ENCODE measurements at places on chromosomes 13 and 19.

- no peak for DNase-seq
Measured at GRCh38 chr19:6099033-6099432, 11.3 kb downstream of the RFX2 start.

- no peak for DNase-seq
Measured at GRCh38 chr19:13981021-13981420, 25.1 kb downstream of the RFX1 start.

DNA sequence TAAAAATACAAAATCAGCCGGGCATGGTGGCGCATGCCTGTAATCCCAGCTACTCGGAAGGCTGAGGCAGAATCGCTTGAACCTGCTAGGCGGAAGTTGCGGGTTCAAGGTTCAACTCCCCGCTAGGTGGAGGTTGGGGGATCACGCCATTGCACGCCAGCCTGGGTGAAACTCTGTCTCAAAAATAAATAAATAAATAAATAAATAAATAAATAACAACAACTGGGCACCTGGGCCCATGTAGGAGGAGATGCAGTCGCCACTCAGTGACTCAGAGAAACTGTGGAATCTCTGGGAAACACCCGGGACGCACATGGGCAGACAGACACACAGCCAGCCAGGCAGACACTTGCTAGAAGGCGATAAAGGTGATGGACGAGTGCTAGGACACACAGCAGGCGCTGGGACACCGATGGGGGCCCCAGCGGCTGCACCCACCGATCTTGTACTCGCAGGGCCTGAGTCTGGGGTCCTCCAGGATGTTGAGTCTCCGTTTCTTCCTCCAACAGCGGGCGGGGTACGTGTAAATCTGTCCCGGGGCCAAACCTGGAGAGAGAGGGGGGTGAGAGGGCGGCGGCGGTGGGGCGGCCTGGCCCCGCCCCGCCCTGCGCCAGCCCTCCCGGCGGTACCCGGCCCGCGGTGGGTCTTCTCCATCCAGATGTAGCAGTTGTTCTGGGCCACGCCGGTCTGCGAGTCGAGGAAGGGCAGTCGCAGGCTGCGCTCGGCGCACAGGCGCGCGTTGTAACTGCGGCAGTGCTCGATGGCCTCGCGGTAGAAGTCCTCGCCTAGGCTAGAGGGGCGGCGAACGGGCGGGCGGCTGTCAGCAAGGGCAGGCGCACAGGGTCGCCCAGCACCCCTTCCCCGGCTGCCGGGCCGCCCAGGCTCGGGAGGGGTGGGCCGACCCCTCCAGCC lies 1.8 kb downstream of the DPF1 start:
- DNase-seq: no peak

- DNase-seq: no peak
Measured at GRCh38 chr13:50889317-50889716, 20.3 kb upstream of the RNASEH2B start.

DNA sequence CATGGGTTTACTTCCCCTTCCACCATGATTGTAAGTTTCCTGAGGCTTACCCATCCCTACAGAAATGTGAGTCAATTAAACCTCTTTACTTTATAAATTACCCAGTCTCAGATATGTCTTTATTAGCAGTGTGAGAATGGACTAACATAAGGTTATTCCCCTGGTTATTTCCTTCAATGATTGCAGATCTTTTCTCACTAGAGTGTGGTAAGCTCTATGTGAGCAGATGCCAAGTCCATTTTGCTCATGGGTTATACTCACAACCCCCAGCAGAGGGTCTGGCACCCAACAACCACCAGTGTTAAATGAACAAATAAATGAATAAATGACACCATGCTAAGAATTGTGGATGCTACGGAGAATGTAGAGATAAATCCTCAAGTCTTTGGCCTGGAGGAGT lies 472.8 kb downstream of the LIG4 start:
- DNase-seq: no peak

GRCh38 chr19:8638078-8638619 lies 7.7 kb downstream of the NFILZ start:
- DNase-seq: no peak

GRCh38 chr19:54795758-54796157 lies 7.7 kb upstream of the KIR2DL4 start:
- no peak for DNase-seq

DNA sequence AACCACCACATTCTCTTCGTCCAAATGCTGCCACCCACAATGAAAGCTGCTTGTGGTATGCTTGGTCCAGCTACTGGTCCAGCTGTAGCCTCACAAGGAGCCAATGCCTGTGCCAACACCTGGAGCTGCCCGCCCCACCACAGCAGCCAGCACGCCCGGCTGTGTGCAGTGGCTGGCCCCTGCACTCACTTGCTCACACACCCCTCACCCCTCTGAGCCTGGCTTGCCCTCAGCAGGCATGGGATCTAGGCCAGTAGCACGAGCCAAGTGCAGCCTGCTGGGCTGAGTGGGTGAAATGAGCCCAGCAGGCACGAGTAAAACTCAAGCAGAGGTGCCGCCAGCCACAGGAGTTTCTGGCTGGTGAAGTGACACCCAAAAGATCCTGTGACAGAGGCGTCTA lies 2096.4 kb upstream of the PCDH20 start:
- no peak for DNase-seq

DNA sequence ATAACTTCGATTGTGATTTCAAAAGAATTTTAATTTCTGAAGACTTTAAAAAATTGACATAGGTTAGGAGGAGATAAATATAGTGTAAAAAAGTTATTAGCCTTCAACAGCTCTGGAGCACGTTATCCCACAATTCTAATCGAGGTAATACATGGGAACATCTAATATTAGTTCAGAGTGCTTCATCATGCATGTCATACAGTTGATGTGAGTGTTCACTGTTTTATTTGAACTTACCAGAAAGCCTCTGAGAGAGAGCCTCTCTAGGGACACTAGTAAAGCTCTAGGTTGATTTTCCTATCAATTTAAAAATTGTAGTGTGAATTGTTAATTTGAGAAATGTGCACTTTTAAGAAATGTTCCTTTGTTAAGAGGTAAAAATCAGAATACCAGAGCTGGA lies 140.4 kb downstream of the LMO7 start:
- DNase-seq: no peak

DNA sequence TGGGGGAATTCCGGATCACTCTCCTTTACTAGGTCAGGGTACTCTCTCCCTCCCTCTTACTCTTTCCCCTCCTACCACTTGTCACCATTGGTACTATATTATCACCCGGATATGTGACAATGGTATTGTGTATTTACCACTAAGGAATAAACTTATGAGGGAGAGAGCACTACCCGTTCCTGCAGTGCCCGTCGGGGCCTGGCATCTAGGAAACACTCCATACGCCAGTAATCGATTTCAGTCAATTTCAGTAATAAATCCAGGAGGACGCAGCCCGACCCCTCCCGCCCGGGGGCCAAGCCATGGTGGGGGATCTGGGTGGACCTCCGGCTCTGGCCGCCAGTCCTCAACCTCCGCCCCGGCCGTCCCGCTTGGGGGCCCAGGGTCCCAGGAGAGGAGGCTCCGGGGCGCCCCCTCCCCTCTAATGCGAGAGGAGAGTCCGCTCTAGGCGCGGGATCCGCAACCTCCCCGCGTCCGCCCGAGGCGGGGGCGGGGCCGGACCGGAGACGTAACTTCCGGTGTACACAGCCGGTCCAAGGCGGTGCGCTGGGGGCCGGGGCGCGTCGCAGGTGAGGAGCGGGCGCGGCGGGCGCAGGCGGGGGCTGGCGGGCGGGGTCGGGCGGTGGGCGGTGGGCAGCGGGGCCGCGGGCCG lies at the start of gene GARRE1:
Gene GARRE1 (plus strand): TSS at position 509 of the 652 bp plus-strand sequence. CDS start 45,920 bp downstream, outside the sequence.
- DNase-seq: peak; percentile 86

GRCh38 chr13:24011266-24011665 lies 114.0 kb upstream of the C1QTNF9B start:
- no peak for DNase-seq

- no peak for DNase-seq
Measured at GRCh38 chr19:4829001-4829712, 2.4 kb downstream of the TICAM1 start.

GRCh38 chr19:13149628-13150186 lies 468 bp downstream of the STX10 start:
- DNase-seq: no peak
